ENCODE measurements at places on chromosomes 11 and 22. TPM values are rescaled to one million over a fixed set of nuclear protein-coding genes. Genes with fewer than 3 reads are reported as not detected.

The ASCL2 gene
- 2.6 TPM for total RNA-seq

The IFITM1 gene
- 7.0 TPM for total RNA-seq

The C22orf39 gene
- total RNA-seq: 124 TPM

The CYB5R2 gene
- total RNA-seq: 18.3 TPM

The APOBEC3B gene
- total RNA-seq: not detected

The PIH1D2 gene
- not detected for total RNA-seq

The CDC42EP2 gene
- total RNA-seq: not detected

GRCh38 chr11:62182147-62182891, 7.7 kb upstream of the SCGB1D1 start:
- no peak for DNase-seq

DNA sequence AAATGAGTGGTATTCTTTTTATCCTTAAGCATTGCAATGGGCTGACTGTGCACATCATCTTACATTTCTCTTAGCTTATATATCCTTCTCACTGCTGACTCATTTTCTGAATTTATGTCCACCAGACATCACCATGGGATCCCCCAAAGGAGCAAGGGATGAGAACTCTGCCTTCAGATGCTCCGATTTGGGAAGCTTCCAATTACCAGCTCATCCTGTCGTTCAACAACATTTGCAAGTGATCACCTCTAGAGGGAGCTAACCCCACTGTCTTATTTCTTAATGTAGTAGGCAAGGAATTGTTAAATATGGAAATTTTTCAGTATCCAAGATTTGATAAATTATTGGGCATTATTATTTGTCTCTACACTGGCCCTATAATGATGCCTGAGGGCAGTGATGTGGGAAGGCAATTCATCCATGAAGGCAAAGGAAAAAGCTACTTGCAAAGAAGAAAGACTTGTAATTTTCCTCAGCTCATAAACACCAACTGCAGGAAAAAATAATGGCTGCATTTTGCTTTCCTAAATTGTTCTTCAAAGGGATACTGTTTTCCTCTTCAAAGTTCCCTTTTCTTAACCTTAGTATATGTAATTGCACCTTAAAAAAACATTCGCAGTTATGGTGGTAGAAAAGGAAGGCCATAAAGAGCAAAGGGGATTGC, 102.4 kb upstream of the FSHB start:
- DNase-seq: peak; percentile 65

DNA sequence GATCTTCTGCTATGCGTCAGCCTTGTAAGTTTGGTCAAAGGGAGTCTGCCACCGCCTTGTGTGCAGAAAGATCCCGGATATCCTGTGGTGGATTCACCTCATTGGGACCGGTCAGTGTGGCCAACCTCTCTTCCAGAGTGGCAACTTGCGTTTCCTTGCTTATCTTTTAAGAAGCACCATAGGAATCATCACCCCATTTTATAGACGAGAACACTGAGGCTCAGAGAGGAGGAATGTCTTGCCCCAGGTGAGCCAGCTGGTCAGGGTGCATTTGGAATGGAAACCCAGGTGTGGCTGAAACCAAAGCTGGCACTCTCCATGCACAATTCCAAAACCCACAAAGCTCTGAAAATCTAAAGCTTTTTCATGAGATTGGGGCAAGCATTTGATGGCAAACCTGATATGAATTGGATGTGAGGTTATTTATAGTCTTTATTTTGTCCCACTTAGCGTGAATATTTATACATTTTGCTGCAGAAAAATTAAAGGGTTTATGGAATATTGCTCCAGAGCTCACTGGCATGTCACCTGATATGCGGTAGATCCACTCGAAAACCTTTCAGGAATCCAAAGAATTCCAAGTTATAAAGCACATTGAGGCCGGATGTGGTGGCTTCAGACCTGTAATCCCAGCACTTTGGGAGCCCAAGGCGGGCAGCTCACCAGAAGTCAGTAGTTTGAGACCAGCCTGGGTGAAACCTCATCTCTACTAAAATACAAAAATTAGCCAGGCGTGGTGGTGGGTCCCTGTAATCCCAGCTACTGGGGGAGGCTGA, 12.1 kb upstream of the EIF3D start:
- DNase-seq: no peak

GRCh38 chr11:92625894-92626293, 343.6 kb upstream of the MTNR1B start:
- DNase-seq: peak; percentile 58

GRCh38 chr11:128981254-128981653, 38.6 kb upstream of the TP53AIP1 start:
- no peak for DNase-seq

GRCh38 chr11:84564180-84564866, 1062.8 kb downstream of the DLG2 start:
- DNase-seq: peak; percentile 27

DNA sequence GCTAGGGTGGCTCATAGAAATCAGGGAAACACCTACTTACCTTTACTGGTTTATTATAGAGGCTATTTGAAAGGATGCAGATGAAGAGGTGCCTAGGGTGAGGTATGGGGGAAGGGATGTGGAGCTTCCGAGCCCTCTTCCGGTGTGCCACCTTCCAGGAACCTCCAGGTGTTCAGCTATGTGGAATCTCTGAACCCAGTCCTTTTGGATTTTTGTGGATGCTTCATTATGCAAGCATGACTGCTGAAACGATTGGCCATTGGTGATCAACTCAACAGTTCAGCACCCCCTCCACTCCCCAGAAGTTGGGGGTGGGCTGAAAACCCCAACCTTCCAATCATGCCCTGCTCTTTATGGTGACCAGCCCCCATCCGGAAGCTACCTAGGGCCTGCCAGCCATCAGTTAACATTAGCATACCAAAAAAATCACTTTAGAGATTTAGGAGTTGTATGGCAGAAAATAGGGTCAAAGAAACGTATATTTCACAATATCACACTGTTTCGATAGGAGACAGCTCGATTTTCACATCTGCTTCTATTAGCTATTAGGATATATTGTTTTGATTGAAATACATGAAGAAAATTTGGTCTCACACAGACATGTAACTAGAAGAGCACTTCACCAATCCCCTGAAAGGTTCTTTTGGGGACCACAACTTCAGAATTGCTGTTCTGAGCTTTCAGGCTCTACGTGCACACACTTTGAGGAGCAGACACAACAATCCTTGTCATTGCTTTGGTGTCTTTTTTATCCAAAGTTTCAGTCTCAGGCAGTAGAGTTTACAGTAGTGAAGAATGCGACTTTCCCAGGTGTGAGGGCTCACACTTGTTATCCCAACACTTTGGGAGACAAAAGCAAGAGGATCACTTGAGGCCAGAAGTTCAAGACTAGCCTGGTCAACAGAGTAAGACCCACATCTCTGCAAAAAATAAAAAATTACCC, 3.3 kb upstream of the POLR2G start:
- DNase-seq: no peak

DNA sequence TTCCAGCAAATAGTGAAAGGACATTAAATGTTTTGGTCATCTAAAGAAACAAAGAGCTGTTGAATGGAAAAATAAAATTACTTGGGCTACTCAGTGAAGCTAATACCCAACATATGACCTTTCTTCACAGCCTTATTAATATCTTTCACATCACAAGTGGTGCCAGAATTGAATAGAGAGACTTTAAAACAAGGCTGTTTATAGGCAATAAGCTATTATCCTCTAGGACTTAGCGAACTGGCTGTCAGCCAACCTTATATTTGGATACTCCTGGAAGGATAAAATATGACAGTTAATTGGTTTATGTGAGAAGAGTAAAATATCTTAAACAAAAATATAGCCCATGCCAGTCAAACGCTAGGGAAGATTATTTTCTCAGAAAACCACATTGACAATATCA, 225.5 kb upstream of the BLID start:
- DNase-seq: no peak

GRCh38 chr22:19115628-19116027, 6.6 kb downstream of the DGCR2 start:
- no peak for DNase-seq

- DNase-seq: no peak
Measured at GRCh38 chr11:109796253-109796652, 296.9 kb upstream of the ZC3H12C start.

- DNase-seq: no peak
Measured at GRCh38 chr22:49241174-49241851, 586.4 kb downstream of the BRD1 start.

- DNase-seq: no peak
Measured at GRCh38 chr22:47092896-47093311, 330.5 kb downstream of the TBC1D22A start.

All from stomach (tissue), 19 donors.